Thymus (tissue), 14 donors: ENCODE measurements at places on chromosomes 11 and 22.

DNA sequence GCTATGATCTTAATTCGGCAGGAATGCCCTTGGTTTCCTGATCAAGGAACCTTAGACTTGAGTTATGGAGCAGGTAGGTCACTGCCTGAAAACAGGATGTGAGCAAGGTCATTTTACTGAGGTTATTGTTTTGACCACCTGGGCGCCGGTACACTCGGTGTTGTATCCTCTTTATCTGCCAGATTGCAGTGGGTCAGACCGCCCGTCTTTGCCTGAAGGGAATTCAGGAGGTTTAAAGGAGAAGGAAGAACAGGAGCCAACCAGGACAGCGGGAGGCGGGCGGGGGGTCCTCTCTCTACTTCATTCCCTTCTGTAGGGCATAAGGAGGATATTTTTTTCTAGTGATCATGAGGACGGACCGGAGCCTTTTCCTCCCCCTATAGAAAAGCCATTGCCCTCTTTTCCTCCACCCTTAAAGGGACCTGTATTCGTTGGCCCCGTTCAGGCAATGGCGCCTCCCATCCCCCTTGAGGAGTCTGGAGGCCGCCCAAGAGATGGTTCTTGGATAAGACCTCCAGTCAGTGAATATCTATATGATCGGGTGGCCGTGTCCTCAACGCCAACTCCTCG lies 649 bp downstream of the MS4A15 start:
- no peak for DNase-seq

- DNase-seq = no peak
Measured at GRCh38 chr11:103110391-103110790, 1.2 kb downstream of the DYNC2H1 start.

- no peak for DNase-seq
Measured at GRCh38 chr11:122775675-122776271, 62.5 kb upstream of the CRTAM start.

DNA sequence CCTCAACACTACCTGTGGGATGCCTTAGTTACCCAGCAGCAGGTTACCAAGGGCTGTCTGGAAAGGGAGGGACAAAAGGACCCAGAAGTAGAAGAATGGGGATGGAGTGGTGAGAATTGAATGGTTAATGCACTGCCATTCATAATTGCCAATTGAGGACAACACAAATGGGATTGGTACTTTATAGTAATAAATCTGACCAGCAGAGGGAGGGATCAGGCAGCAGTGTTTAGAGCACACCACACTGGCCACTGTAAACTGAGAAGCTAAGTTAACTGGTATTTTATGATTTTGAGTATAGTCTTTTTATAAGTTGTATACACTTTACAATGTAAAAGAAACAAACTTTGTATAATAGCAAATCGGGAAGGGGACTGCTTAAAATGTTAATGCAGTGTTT lies 10.7 kb downstream of the TBRG1 start:
- DNase-seq = no peak

DNA sequence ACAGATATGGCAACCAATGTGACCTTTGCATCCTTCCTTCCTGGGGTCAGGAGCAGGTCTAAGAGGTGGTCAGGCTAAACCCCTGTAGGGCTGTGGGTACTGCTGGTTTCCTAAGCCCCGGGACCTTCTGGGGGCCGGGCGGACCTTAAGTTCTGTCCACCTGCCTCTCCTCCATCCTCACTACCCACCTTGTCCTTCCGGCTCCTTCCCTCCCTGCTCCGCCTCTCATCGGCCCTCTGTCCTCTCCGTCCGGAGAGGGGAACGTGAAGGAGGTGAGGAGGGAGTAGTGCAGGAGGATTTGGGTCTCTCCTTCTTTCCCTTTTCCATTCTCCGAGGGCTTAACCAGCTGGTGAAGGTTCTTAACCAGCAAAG lies 28.3 kb upstream of the PARVB start:
- DNase-seq = no peak

DNA sequence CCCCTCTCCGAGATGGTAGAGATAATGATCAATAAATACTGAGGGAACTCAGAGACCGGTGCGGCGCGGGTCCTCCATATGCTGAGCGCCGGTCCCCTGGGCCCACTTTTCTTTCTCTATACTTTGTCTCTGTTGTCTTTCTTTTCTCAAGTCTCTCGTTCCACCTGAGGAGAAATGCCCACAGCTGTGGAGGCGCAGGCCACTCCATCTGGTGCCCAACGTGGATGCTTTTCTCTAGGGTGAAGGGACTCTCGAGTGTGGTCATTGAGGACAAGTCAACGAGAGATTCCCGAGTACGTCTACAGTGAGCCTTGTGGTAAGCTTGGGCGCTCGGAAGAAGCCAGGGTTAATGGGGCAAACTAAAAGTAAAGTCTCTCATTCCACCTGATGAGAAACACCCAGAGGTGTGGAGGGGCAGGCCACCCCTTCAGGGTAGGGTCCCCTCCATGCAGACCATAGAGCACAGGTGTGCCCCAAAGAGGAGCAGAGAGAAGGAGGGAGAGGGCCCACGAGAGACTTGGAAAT lies 43.2 kb downstream of the IGLL1 start:
- DNase-seq = no peak

- DNase-seq = no peak
Measured at GRCh38 chr11:65224930-65225278, 36.9 kb upstream of the POLA2 start.

- no peak for DNase-seq
Measured at GRCh38 chr11:32152216-32152615, 61.3 kb downstream of the RCN1 start.

DNA sequence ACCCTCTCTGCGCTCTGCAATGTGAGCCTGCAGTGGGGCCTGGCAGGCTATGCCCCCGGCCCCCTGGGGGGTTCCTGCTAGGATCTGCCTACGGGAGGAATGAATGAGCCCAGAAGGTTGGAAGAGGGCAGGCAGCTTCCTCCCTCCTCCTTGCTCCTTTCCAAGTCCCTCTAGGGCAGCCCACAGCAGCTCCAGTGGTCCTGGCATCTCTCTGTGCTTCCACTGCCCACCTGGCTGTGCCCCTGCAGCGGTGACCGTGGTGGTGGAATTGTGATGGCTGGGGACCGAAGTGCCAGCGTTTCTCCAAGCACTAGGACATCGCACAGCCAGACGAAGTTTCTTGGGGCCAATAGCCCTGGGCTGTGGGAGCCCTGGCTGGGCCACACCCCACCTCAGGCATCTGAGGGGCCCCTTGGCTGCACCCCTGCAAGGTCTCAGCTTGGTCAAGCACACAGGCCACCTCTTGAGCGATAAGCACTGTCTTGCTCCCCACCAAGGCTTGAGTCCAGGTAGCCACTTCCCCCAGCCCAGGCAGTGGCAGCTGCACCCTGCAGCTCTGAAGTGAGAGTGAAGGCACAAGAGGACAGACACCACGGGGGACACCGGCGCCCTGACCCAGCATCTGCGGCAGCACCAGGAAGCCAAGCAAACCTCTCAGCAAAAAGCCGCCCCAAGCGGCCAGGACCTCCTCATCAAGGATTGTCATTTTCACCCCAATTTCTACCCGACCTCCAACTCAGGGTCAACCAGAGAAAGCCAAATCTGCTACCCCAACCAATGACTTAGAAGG lies 346.3 kb downstream of the CTTN start:
- DNase-seq = no peak

GRCh38 chr11:112513417-112513816 lies 252.8 kb upstream of the PLET1 start:
- DNase-seq = no peak

DNA sequence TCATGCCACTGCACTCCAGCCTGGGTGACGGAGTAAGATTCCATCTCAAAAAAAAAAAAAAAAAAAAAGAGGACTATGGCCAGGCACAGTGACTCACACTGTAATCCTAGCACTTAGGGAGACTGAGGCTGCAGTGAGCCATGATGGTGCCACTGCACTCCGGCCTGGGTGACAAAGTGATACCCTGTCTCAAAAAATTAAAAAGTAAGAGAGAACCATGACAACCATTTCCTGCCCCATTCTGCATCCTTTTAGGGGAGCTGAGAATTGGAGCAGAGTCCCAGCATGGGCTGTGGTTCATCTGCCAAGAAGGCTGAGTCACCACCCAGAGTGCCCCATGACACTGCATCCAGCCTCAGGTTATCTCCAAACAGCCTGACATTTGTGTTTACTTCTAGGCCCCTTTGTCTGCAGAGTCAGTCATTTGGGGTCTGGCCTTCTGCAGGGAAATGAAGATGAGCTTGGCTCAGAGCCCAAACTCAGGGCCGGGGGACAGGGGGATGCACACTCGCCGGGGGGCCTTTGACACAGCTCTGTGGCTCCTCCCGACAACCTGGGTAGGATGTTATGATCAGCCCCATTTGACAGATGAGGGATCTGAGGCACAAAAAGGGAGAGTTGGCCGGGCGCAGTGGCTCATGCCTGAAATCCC lies 4.7 kb downstream of the CSDC2 start:
- no peak for DNase-seq

DNA sequence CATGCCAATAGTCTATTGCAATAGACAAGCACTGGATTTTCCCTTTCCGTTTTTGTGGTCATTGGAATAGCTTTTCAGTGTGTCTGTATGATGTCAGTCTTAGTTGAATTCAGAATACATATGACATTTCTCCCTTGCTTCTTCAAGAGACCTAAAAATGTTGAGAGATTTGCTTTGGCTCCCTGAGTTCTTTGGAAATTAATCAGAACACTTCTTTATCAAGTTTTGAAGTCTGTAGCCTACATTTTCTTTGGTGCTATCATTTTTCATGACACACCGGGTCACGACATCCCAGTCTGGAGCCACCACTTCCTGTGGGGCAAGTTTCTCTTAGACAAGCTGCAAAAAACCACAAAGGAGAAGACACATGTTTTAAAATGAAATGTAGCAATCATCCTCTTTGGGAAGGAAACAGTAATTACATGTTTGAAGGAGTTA lies 847.1 kb downstream of the OPCML start:
- no peak for DNase-seq

- no peak for DNase-seq
Measured at GRCh38 chr22:28241656-28242290, 322.7 kb upstream of the PITPNB start.

GRCh38 chr11:106491751-106492150 lies 414.3 kb downstream of the AASDHPPT start:
- DNase-seq = no peak

GRCh38 chr22:27137871-27138337 lies 480.5 kb downstream of the MIAT start:
- no peak for DNase-seq

DNA sequence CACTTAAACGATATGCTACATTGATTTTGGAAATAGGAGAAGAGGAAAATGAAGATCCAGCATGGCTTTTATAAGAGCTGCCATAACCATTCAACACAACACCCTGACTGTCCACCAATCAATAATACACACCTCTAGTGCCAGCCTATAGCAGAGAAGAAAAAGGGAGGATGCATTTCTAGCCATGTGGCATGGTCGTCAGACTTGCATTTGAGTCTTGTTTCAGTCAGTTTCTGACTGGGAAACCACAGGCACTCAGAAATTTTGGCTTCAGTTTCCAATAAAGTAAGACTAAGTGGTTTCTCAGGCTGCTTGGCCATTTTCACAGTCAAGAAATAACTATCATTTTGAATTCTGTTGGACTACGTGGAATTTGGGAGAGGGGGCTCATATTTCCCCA lies 523.5 kb upstream of the LRRC4C start:
- no peak for DNase-seq

DNA sequence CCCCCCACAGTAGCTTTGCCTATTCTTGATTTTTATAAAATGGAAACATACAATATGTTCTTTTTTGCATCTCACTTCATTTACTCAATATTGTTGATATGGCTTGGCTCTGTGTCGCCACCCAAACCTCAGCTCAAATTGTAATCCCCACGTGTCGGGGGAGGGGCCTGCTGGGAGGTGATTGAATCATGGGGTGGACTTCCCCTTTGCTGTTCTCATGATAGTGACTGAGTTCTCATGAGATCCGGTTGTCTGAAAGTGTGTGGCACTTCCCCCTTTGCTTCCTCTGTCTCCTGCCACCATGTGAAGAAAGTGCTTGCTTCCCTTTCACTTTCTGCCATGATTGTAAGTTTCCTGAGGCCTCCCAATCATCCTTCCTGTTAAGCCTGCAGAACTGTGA lies 431.3 kb downstream of the MN1 start:
- DNase-seq = no peak

GRCh38 chr11:37449146-37449545 lies 851.1 kb upstream of the RAG2 start:
- no peak for DNase-seq

GRCh38 chr11:76850815-76851214 lies 9.9 kb upstream of the ACER3 start:
- no peak for DNase-seq

- DNase-seq = peak; percentile 66
Measured at GRCh38 chr22:50252082-50253045, 1.3 kb upstream of the HDAC10 start.

- no peak for DNase-seq
Measured at GRCh38 chr22:19383292-19383691, 48.2 kb downstream of the HIRA start.

DNA sequence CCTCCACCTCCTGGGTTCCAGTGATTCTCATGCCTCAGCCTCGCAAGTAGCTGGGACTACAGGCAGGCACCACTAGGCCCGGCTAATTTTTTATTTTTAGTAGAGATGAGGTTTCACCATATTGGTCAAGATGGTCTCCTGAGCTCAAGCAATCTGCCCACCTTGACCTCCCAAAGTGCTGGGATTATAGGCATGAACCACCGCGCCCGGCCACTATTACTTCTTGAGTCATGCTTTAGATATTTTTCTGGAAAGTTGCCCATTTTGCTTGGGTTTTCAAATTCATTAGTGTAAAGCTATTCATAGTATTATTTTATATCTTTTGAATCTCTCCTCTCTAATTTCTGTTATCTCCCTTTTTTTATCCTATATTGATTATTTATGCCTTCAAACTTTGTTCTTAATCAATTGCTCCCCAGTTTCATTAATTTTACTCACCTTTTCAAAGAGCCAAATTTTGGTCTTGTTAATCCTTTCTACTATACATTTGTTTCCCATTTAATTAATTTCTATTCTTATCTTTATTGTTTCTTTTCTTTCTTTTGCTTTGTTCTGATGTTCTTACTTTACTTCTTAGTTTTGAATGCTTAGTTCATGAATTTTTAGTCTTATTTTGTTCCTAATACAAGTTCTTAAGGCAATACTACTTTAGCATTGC lies 10.3 kb upstream of the RAC2 start:
- no peak for DNase-seq

DNA sequence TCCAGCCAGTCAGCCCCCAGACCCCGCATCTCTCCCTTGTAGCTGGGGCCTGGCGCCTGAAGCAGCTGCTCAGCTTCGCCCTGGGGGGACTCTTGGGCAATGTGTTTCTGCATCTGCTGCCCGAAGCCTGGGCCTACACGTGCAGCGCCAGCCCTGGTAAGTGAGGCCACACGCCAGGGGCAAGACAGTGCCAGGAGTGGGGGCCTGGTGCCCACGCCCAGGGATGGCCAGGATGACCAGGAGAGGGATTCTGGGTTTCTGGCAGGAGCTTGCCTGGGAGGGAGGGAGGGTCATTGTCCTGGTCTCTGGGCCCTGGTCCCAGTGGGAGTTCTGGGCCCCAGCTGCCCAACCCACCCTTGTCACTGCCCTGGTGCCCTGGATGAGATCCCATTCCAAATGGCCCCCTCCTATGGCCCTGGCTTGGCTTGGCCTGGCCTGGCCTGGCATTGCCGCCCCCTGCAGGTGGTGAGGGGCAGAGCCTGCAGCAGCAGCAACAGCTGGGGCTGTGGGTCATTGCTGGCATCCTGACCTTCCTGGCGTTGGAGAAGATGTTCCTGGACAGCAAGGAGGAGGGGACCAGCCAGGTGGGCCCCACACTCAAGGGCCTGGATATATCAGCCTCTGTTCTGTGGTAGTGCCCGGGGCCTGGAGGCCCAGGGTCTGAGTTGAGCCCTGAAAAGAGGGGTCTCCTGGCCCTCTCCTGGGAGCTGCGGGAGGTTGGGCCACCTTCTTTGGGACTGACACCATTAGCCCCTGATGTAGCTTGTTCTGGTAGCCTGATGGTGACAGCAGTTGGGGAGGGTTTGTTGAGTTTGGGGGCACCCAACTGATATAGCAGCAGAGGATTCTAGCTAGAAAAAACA lies 3.7 kb downstream of the SLC39A13 start:
- DNase-seq = no peak
